ENCODE measurements at places on chromosomes 3 and 15. TPM values are rescaled to one million over a fixed set of nuclear protein-coding genes. Genes with fewer than 3 reads are reported as not detected.

- DNase-seq, result no peak
Measured at GRCh38 chr15:45136378-45136764, 6.6 kb downstream of the DUOX1 start.

GRCh38 chr3:71341721-71342120 is 241.8 kb downstream of the FOXP1 start:
- DNase-seq, result no peak

FRMD5 gene
- total RNA-seq, result 1.00 TPM

DNA sequence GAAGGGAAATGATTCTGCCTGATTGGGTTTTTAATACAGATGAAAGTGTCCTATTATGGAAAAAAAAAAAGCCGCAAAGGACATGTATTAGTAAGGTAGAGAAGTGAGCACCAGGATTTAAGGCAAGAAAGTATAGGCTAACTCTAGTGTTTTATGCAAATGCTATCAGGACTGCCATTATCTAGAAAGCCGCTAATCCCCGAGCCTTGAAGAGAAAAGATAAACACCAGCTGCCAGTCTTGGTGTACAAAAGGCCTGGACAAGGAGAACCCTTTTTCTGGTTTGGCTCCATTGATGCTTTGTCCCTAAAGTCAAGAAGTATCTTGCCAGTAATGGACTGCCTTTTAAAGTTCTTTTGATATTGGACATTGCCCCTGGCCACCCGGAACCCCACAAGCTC is 8.6 kb upstream of the TRIM59 start:
- DNase-seq, result no peak

- no peak for DNase-seq
Measured at GRCh38 chr15:23606226-23606625, 40.8 kb downstream of the MKRN3 start.

PP2D1 gene
- total RNA-seq, result not detected

All from HepG2 (cell line).